T-helper 9 cell (primary cell): ENCODE measurements at places on chromosomes 11 and 22.

GRCh38 chr11:42253156-42253555, 793.7 kb upstream of the LRRC4C start:
- DNase-seq: no peak

- no peak for DNase-seq
Measured at GRCh38 chr11:31655483-31655882, 145.9 kb downstream of the ELP4 start.

GRCh38 chr11:69272831-69273485, 21.0 kb upstream of the MYEOV start:
- no peak for DNase-seq

GRCh38 chr22:44780876-44781449, 28.6 kb downstream of the ARHGAP8 start:
- DNase-seq: no peak

GRCh38 chr11:112394304-112394703, 133.6 kb upstream of the PLET1 start:
- no peak for DNase-seq

DNA sequence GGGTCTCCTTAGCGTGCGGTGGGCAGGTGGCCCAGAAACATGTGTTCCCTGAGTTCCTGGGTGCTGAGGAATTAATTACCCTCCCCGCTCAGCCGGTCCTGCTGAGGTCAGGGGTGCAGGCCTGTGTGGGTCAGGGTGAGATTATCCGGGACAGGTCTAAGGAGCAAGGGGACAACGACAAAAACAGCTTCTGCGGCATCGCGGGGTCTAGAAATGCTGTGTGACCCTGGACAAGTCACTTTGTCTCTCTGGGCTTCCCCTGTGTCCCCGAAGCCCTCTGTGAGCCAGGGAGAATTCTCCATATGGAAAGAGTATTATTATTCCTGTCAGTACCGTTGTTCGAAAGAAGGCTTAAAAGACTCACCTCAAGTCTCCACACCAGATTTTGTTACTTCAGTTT, 186.1 kb downstream of the MN1 start:
- DNase-seq: no peak
